Tibial nerve (tissue), 4 donors: ENCODE measurements at places on chromosomes 6 and 20.

- DNase-seq: no peak
These were observed 10.1 kb downstream of the MYLK4 start for GRCh38 chr6:2740581-2740980.

- no peak for DNase-seq
These were observed 12.8 kb downstream of the ADNP start for GRCh38 chr20:50918403-50918802.

DNA sequence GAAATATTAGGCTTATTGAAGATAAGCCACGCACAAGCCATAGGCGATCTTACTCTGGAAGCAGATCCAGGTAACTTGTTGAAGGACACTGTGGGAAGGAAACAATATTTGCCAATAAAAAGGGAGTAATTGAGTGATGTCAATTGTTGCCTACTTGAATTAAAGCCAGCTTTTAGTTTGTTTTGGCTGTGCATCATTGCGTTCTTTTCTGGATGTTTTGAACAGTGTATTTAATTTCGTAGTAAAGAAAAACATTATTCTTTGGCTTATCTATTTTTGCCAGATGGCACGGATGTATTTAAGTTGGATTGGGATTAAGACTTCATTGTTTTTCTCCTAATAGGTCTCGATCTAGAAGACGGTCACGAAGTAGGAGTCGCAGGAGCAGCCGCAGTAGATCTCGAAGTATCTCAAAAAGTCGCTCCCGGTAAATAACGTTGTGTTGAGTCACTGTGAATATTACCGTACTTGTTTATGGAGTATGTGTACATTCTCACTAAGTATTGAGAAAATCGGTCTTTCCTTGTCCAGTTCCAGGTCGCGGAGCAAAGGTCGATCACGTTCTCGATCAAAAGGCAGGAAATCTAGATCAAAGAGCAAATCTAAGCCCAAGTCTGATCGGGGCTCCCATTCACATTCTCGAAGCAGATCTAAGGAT, 2.6 kb downstream of the SRSF6 start:
- DNase-seq: no peak

- DNase-seq: no peak
These were observed 63.0 kb downstream of the SLC22A23 start for GRCh38 chr6:3393836-3394202.

- DNase-seq: no peak
These were observed 8.1 kb upstream of the TSPYL1 start for GRCh38 chr6:116287689-116288282.

DNA sequence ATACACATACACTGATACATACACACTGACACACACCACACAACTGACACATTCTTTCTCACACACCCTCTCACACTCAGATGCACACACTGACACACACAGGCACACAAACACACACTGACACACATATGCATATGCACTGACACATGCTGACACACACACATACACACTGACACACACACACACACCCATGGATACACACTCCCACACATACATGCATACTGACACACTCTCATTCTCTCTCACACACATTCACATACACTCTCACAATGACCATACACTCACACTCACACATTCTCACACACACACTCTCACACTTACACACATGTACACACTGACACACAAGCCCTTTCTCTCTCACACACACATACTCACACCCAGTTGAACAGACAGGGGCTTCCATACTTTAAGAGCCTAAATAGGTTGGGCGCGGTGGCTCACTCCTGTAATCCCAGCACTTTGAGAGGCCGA, 236.4 kb downstream of the LRFN2 start:
- no peak for DNase-seq

DNA sequence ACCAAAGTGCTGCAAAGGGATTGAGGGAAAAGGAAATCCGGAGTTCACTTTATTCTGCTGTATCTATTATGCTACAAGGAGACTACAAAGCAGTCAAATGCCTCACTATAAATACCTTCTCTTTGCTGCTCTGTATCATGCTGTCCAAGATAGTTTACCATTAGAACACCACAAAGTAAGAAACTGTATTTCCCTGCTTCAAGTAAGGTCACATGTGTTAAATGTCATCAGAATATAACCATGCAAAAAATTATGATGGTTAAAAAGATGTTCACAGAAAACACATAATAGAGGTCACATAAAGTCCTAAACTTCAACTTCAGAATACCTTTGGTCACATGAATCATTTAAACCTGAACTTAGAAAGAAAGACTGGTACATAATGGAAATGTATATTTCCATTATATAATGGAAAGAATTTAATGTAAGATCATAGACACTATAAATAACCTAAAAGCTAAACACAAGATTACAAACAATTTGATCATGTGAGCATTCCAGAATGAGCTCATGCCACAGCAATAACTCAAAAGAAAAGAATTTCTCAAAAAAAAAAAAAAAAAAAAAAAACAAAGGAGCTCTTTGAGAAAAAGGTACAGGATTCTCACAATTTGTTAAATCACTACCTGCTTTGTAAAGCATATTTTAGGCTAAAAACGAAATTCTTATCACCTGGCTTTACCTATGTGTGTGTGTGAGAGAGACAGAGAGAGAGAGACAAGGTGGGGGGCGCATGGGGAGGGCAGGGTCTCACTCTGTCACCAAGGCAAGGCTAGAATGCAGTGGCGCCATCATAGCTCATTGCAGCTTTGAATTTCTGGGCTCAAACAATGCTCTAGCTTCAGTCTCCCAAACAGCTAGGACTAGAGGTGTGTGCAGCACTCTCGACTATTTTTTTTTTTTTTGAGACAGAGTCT, 58.7 kb downstream of the KIF13A start:
- no peak for DNase-seq

- no peak for DNase-seq
These were observed 8.7 kb upstream of the ATRN start for GRCh38 chr20:3461911-3462677.

DNA sequence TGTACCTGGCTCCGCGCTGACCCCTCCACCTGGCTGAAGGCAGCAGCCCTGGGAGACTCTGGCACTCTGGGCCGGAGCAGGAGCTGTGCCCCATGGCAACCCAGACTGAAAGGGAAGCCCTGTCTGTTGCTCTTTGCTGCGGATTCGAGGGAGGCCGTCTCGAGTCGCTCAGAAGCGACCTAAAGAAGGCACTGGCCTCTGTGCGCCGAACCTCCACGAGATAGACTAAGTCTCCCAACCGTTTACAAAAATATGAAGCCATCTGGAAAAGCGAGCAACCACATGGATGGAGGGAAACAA, 10.5 kb upstream of the TBX18 start:
- DNase-seq: no peak

DNA sequence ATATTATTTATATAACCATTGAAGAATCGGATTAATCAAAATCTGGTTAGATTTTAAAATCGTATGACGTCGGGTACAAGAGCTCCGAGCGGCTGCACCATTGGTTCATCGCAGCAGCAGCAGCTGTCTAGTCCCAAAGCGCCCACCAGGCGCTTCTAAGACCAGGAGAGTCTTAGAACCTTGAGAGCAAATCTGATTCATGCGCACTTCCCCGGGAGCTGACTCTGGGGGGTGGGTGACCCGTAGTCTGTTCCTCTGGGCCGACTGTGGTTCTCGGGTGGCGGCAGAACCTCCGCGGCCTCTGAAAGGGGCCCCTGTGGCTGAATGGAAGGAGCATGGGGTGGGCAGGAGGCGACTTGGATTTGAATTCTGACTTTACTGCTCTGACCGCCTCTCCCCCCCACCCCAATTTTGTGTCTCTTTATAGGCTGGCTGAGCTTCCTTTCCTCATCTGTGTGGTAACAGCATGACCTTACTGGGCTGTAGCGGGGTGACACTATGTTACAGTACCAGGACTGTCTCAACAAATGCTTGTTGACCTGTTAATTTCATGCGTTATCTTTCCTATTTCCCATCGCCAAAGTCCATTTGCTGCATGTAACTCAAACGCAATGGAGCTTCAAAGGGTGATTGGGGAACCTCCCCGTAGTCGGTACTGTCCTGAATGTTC, 119.7 kb downstream of the RTN4IP1 start:
- DNase-seq: no peak

- DNase-seq: no peak
These were observed 3.4 kb downstream of the AHCY start for GRCh38 chr20:34299556-34300255.

- no peak for DNase-seq
These were observed 32.6 kb upstream of the GRM4 start for GRCh38 chr6:34178357-34179105.

GRCh38 chr20:22795871-22796270, 211.5 kb upstream of the FOXA2 start:
- peak; percentile 83 for DNase-seq

GRCh38 chr6:41294214-41294872, 7.9 kb upstream of the TREM1 start:
- DNase-seq: no peak

DNA sequence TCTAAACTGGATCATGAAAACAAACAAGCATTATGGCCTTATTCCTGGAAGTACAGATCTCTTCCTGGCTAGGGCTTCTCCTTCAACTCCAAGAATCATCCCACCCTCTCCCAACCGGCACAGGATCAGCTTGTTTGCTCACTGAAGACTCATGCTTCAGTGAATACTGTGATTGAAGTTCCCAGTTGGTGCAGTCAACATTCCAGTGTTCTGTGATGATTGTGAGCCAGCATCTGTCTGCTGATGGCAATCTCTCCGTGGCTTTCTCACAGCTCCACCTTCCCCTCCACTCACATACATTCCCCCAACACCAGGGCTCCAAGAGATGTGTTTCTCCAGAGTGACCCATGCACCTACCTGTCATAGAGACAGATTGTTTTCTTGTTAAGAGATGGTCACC, 421.3 kb upstream of the BTBD3 start:
- DNase-seq: no peak

GRCh38 chr20:23361119-23361475, 885 bp upstream of the GZF1 start:
- DNase-seq: no peak

DNA sequence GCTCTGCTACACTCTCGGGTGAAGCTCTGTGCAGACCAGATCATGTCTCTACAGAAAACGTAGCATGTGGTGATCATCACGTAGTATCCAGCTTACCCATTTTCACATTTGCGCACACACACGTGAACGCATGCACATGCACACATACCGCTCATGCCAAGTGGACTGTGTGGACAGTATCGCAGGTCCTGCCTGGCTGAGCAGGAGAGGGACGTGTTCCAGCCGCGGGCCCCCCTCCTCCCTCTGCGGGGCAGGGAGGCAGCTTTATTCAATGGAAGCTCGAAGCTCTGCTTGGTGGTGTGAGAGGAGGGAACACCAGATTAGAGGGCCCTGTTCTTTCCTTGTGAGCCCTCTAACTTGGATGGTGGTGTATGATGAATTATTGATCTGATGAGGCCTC, 51.1 kb downstream of the CDH26 start:
- DNase-seq: no peak

- no peak for DNase-seq
These were observed 620 bp upstream of the DEK start for GRCh38 chr6:18264923-18265377.

DNA sequence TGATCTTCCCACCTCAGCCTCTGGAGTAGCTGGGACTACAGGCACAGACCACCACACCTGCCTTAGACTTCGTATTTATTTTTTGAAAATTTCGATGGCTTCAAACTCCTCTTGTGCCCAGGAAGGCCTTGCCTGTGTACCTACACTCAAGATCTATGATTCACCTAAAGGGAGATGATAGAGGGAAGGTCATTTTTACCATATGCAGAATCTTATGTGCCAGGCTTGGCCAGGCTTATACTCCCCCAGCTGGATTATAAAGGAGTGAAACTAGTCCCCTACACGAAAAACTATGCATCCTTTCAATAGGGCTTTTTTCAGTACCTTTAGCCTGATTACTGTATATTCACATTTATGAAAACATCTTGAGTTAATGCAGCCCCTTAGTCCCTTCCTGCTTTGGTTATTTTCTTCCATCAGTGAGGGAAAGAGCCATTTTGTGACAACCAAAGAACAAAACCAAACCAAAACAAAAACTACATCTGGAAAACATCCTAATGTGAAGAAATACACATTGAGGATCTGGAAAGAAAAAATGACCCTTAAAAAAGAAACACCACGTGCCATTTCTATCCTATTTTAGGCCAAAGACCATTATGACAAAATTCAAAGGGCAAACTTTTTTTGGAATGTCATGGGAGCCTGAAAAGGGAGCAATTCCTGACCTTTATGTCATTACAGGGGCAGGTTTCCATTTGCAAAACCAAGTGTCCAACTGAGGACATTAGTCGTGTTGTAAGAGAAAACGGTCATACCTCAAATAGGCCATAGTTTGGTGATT, 34.7 kb downstream of the RIPOR2 start:
- DNase-seq: no peak

- DNase-seq: no peak
These were observed 3.6 kb downstream of the PXMP4 start for GRCh38 chr20:33716498-33716897.

DNA sequence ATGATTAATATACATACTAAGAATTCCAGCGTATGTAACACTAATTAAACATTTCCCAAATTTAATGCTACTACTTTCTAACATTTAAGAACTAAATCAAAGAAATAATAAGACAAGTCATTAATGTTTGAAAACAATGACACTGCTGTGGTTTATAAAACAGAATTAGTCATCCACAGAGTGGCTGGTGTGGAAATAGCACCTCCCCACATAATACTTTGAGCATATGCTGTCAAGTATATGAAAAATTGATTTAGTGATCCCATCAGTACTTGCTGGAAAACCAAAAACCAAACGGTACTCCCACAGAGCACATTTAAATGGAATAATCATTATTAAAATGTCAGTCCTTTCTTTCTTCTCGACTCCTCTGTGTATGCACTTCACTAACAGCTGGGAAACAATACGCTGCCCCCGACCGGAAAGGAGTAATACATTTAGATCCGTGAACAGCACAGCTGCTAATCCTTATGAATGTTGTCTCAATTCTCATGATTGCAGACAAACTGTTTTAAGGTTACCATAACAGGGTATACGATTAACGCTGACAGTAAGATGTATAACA, 78.4 kb downstream of the PREP start:
- DNase-seq: no peak

GRCh38 chr6:164415832-164416563, 893.4 kb downstream of the C6orf118 start:
- no peak for DNase-seq

DNA sequence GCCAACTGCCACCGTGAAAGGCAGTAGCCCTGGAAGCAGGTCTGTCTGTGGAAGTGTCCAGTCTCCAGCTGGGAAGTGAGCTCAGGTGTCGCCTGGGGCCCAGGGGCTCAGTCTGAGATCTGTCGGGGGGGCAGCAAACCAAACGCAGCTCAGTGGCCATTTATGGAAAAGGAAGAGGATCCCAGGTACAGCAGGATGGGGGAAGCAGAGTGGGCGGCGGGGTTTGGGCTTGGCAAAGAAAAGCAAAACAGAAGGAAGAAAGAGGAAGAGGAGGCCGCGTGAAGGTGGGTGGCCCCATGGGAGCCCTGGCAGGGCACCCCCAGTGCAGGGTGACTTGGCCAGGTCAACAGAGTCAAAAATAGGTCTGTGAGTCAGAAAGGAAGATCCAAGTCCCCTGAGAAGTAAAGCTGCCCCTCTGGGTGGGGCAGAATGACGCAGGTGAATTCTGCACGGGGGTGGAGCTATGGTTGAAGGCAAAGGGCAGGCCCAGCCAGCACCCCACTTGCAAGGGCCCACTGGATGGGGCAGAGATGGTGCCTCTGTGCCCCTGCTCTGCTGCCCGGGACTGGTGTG, 5.3 kb downstream of the PXDC1 start:
- DNase-seq: no peak
